ENCODE measurements at places on chromosomes 12 and 14.

GRCh38 chr12:1481326-1481725, 113.1 kb downstream of the FBXL14 start:
- DNase-seq = no peak

DNA sequence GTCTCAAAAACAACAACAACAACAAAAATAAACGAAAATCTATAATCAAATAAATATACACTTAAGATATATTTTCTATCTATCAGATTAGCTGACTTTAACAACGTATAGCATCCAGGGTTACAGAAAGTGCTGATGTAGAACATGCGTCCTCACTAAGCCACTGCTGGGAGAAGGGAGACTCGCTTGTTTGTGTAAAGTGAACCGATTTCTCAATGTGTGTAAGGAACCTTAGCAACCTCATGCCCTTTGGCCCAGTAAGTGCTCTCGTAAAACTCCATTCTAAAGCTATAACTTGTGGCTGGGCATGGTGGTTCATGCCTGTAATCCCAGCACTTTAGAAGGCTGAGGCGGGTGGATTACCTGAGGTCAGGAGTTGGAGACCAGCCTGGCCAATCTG, 23.8 kb downstream of the NFKBIA start:
- no peak for DNase-seq

GRCh38 chr12:4794491-4794890, 74.3 kb downstream of the GALNT8 start:
- no peak for DNase-seq

- no peak for DNase-seq
Observed at GRCh38 chr12:121575952-121576625, 4.7 kb downstream of the KDM2B start.

DNA sequence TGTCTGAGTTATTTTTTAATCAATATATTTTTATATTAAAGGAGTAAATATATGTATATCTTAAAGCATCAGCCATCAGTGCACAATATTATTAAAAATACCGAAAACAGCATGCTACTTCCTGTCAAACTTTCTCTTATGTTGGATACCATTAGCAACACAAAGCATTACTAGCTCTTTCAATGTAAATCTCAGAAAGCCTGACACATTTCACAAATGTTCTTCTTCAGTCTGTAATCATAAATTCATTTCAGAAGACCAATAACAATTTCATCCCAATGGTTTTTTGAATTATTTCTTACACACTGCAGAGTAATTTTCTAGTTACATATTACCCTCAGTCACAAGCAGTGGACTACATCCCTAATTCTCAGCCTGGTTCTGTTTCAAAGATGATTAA, 226.9 kb downstream of the LRRK2 start:
- DNase-seq = no peak

- DNase-seq = no peak
Observed at GRCh38 chr14:103402695-103403094, 17.5 kb downstream of the MARK3 start.

GRCh38 chr12:109963743-109964429, 32.3 kb downstream of the GIT2 start:
- DNase-seq = no peak

DNA sequence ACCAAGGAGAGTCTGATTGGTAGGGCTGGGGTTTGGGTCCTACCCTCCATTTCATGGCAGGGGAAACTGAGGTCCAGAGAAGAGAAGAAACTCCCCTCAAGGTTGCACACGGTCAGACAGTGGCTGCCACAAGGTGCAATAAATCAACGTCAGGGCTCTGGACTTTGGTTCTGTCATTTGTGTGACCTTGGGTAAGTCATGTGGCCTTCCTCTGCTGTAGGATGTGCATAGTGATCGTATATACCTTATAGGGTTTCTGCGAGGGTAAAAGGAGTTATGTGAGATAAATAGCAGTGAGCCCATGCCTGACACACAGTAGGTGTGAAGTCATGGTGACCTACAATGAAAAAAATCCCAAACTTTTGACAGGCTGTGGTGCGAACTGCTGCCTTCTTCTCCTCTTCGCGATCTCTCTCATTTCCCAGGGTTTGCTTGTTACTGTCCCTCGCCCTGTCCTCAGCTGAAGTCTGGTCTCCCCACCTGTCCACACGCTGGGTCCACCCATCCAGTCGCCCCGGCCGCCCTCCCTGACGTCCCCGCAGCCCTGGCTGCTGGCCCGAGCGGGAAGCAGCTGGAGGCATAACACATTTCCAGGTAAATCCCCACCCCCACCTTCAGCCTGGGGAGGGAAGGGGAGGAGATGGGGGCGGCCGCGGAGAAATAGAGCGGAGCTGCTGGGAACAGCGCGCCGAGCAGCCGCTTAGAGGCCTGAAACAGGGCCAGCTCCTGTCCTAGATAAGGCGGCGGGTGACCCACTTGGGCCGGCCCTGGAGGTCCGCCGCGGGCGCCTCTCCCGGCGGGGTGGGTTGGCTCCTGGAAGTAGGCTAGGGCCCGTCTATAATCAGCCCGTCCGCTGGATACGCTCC, 1.8 kb upstream of the FAM222A start:
- DNase-seq = no peak

DNA sequence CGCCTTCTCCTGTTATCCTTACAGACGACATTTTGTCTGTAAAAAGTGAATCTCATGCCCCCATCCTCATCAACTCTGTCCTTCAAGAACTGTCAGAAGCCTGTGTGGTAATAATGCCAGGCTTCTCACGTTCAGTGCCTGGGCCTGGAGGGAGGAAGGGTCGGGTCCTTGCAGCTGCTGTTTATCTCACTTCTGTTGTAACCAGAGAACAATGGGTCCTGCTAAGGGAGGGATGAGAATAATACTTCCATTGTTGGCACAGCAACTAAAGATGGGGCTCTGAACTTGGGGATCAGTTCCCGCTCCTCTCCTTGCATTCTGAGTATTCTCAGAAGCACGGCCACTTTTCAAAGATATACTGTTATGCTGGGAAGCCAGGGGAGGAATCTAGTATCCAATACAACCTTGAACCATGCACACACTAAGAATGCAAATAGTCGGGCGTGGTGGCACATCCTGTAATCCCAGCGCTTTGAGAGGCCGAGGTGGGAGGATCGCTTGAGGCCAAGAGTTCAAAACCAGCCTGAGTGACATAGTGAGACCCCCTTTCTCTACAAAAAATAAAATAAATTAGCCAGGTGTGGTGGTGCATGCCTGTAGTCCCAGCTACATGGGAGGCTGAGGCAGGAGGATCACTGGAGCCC, 38.8 kb upstream of the NINJ2 start:
- DNase-seq = no peak

GRCh38 chr14:94768521-94769390, 1.2 kb downstream of the GSC start:
- DNase-seq = no peak

- DNase-seq = no peak
Observed at GRCh38 chr12:128578045-128578444, 245.7 kb downstream of the SLC15A4 start.

- DNase-seq = no peak
Observed at GRCh38 chr12:52207895-52208294, 16.1 kb upstream of the KRT80 start.

- DNase-seq = no peak
Observed at GRCh38 chr12:106067606-106068205, 71.0 kb downstream of the NUAK1 start.

DNA sequence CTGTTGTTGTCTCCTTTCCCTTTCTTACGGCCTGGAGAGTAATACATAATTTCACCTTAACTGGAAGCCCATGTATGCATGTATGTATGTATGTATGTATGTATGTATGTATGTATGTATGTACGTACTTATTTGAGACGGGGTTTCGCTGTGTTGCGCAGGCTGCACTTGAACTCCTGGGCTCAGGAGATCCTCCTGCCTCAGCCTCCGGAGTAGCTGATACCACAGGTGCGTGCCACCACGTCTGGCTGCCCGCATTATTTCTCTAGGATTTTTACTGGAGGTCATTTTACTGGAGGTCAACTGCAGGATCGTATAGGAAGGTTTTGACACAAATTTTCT, 644 bp upstream of the OS9 start:
- DNase-seq = no peak

DNA sequence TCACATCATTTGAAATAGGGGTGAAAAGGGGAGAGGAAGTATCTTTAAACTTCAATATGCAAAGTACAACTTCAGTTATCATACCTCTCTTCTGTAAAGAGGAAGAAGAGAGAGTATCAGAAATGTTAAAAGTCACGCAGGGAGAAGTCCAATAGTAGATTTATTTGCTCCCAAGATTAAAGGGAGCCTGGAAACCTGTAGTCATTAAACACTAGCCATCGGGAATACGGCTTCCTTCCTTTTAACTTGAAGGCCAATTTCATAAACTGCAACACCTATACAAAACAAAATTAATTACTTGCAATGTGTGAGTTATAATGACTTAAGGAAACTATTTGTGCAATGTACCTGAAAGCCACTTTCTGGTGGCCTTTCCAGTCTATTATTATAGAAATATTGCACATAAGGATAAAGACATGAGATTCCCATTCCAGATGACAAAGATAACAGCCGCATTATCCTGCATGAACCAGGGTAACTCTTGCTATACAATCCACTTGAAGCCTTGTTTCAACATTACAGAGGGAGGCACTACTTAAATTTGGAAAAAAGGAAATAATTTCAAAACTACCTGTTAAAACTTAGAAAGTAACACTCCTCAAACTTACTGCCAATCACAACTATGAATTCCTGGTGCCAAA, 4.6 kb downstream of the BTG1 start:
- DNase-seq = no peak

GRCh38 chr12:7210642-7211151, 21.2 kb downstream of the PEX5 start:
- no peak for DNase-seq

DNA sequence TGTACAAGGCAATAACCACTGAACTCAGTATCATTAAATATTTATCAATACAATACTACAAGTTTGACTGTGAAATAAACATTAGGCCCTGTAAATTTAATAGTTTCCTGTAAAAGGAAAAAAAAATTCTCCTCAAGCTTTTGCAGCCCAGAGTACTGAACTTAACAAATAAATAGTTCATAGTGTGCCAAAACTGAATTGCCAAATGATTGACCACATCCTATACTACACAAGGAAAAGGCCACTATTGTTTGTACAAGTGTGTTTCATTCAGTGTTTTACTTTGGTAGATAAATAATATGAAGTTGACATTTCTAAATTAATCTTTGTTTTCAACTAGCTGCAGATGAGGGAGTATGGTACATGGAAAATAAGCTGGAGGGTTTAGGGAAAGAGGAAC, 379.6 kb downstream of the FLRT2 start:
- DNase-seq = no peak

- no peak for DNase-seq
Observed at GRCh38 chr14:61988240-61988639, 226.0 kb downstream of the SNAPC1 start.

GRCh38 chr12:2276288-2277033, 223.7 kb downstream of the CACNA1C start:
- no peak for DNase-seq

GRCh38 chr14:90091393-90091792, 29.6 kb downstream of the KCNK13 start:
- DNase-seq = no peak

- no peak for DNase-seq
Observed at GRCh38 chr14:68566075-68566474, 226.8 kb downstream of the ZFP36L1 start.

DNA sequence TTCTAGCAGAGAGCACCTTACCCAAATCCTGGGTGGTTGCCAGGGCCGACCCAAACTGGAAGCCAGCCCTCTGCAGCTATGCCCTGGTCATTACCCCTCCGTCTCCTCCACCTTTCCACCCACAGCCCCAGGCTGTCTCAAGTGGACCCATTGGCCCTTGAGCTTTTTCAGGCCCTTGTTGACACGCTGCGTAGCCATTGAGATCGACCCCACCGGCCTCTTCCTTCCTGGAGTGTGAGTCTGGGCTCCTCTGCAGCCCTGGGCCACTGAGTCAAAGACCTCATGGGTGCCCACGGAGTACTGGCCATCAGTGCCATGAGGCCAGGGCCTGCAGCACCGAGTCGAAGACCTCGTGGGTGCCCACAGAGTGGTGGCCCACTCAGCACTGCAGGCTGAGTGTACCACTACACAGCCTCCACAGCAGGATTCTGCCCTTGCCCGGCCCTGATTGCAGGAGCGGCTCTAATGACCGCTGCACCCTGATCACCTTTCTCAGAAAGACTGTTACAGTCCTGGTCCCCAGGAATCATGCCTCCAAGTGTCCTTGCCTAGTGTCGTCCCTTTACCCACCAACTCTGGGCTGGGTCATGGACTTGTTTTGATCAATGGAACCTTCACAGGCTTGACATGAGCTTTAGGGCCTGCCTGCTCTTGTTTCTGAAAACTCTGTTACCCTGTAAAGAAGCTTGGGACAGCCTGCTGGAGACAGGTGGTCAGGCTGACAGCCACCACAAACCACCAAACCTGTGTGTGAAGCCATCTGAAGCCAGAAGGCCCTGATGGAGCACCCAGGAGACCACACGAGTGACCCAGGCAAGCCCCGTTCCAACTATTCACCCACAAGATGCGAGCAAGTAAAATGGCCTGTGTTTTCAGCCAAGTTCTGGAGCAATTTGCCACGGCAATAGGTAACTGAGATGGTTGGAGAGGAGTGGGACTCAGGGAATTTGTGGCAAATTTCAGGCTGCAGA, 39.6 kb upstream of the TRAF3 start:
- no peak for DNase-seq

GRCh38 chr12:119672194-119672593, 4.3 kb downstream of the PRKAB1 start:
- no peak for DNase-seq

DNA sequence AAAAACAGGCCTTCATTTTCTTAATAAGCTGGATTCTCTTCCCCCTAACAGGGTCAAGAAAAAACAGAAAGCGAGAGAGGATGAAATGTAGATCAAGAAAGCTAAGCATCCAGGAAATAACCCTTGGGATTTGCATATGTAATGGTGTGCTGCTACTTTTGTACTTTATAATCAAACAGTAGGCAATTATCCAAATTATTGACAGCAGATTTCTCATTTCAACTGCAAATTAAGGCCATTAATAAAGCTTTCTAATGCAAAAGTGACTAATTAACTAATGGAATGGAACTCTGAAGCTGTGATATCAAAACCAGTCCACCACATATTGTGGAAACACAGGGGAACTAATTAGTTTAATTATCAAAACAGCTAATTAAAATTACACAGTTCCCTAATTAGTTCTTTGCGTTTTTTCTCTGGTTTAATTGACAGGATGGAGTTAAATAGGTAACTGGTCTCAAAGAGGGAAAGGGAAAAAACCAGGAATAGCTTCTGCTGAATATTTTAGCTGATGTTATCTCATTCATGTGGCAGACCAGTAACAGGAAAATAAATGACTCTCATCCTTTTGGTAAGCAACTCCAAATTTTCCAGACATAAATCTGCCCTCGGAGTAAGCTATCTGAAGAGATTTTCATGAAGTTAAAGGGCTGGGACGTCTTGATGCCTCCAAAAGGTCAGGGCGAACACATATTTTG, 182.7 kb upstream of the LMO3 start:
- DNase-seq = no peak

DNA sequence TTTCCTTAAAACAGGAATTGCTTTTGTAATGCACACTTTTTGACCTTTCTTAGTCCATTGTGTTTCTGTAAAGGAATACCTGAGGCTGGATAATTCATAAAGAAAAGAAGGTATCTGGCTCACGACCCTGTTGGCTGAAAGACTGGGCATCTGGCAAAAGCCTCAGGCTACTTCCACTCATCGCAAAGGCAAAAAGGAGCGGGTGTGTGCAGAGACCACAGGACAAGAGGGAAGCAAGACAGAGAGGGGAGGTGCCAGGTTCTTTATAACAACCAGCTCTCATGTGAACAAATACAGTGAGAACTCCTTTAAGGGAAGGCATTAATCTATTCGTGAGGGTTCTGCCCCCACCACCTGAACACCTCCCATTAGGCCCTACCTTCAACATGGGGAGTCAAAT, 182.1 kb downstream of the C12orf50 start:
- no peak for DNase-seq

GRCh38 chr12:24596768-24597388, 352.0 kb downstream of the BCAT1 start:
- no peak for DNase-seq

All from stimulated activated CD4-positive, alpha-beta T cell treated with anti-CD3 and anti-CD28 coated beads, Interleukin-4, amount 100 ng/mL, for 48 hours (primary cell).